ENCODE measurements at places on chromosomes 1 and 21.

DNA sequence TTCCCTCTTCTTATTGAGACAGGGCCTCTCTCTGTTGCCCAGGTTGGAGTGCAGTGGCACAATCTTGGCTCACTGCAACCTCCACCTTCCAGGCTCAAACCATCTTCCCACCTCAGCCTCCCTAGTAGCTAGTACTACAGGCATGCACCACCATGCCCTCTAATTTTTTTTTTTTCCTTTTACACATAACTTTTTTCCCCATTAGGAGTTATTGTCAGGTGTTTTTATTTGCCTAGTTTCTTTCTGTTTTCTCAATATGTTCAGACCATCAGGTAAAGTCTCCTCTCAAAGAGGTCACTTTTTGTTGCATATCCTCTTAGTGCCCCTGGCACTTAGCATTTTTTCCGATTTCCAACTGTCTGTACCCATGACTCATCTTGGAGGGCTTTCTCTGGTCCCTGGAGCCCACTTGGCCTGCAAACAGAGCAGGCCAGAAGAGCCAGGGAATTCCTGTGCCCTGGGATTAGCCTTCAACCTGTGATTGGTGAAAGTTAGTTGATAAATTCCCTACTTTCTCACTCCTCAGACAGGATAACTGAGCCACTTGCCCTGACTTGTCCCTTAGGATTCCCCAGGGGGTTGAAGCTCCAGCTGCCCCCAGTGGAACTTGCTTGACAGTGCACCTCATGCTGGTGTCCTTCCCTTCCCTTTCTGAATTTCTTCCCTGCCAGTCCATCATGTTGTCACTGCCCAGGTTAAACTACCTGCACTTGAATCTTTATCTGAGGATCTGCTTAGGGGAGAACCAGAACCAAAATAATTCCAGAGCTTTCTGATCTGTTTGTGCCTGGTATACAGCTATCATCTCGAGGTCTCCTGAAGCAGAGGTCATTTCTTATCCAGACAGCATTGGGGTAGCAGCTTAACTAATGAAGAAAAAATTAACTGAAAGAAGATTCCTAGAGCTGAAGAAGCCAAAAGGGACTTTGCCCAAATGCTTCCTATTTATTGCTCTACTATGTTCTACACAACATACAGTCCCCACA, 2.4 kb downstream of the NTPCR start:
- DNase-seq: no peak

GRCh38 chr1:170568197-170568596, 36.2 kb downstream of the GORAB start:
- DNase-seq: no peak

DNA sequence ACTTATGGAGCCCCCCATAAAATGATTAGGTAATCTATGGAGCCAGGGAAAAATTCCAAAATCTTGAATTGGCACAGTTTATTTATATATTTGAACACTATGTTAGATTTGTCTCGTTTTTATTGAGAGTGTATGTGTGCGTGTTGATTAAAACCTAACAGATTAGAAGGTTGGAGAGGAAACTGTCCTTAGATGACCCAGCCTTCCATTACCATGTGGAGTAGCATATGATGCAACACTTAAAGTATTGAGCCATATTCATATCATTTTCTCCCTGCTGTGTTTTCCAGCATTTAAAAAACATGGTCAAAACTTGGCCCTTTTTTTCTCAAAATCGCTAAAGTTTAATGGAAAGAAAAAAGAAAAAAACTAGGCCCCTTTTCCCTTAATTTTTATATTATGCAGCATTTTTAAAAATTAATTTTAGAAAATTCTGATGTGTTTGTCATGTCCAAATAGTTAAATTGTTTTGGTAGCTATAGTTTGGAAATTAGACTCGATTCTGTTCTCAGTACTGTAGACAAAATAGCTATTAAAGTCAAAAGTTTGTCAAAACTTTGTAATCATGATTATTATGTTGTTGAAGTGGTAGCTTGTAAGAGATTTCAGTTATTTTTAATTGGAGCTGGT, 2.3 kb downstream of the LRRC8D start:
- DNase-seq: no peak

DNA sequence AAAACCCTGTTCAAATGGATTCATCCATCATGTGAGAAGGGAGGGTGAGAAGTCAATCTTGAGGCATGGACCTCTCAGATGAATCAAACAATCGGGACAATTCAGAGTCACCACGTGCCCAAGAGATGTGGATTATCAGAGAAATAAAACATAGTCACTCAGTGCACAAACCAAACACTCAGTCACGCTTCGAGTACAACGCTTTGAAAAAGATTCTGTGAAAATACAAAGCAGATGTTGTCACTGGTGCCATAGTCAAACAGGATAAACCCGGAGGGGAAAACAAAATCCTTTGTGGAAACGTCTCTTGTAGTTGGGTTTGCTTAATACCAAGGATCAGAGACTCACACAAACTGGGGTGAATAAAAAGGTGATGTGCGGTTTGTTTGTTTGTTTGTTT, 188.4 kb downstream of the RRAGC start:
- no peak for DNase-seq

DNA sequence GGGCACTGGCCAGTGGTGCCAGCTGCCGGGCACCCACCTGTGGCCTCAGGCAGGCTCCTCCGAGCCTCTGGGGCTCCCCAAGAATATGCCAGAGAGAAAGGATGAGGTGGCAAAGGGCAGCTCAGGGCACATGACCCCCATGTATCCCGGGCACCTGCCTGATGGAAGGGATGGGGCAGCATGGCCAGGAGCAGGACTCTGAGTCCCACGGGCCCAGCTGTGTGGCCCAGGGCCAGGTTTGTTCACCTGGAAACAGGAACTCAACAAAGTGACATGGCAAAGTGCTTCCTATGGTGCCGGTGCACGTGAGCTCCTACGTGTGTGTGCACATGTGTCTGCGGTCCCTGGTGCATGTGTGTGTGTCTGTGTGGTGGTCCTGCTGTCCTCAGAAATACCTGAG, 9.5 kb upstream of the GPR153 start:
- no peak for DNase-seq

DNA sequence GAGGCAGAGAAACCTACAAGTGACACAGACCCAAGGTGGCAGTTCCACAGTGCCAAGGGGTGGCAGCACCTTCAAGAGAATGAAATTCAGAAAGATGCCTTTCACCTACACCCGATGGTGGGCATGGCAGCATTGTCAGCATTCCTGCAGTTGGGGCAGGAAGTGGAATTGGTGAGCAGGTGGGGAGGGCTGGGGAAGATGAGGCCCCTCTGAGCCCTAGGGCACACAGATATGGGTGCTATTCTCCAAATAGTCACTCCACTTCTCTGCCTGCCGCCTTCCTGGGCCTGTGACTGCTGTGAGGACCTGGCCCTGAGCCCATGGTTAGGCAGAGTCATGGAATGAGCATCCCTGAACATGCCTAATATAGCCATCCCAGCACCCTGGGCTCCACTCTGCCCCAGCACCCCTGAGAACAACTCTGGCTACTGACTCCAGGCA, 8.3 kb downstream of the SHISA4 start:
- no peak for DNase-seq

GRCh38 chr1:166300767-166301166, 134.0 kb upstream of the FAM78B start:
- no peak for DNase-seq

DNA sequence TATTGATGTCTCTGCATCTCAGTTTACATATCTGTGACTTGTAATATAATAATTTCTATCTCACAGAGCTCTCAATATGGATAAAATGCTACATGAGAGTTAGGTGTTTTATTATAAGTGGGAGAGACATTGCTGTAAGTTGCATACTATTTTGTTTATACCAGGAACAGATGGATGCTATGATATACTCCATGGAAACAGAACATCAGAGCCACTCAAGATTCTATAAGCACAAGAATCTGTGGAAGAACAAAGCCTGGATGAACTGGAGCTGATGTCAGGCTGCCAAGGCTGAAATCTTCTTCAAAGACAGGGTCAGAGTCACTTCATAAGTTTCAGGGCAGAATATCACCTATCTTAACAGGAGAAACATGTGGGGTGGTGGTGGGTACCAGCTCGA, 30.2 kb downstream of the DUSP10 start:
- no peak for DNase-seq

DNA sequence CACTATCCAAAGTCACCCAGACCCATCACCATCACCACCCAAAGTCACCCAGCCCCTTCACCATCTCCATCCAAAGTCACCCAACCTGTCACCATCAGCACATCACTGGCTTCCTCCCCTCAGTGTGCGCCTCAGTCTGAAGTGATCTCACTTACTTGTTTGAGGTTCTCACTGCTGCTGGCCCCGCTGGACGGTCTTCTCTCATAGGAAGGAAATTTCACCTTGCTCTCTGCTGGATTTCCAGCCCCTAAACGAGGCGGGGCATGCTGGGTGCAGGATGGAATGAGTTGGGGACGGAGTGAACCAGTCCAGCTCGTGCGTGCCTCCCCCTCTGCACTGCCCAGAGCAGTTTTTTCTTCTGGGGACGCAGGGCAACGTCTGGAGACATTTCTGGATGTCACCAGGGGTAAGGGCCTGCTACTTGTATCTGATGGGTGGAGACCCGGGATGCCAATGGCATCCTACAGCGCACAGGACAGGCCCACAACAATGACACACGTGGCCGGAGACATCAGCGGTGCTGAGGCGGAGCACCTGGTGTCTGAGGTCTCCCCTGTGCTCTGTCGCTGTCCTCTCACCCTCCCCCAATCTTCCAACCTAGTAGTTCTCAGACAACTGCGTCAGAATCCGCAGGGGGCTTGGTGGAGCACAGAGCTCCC, 38.6 kb downstream of the PDE9A start:
- DNase-seq: no peak

- DNase-seq: no peak
These were observed 9.2 kb upstream of the NBPF11 start for GRCh38 chr1:148161053-148161901.

DNA sequence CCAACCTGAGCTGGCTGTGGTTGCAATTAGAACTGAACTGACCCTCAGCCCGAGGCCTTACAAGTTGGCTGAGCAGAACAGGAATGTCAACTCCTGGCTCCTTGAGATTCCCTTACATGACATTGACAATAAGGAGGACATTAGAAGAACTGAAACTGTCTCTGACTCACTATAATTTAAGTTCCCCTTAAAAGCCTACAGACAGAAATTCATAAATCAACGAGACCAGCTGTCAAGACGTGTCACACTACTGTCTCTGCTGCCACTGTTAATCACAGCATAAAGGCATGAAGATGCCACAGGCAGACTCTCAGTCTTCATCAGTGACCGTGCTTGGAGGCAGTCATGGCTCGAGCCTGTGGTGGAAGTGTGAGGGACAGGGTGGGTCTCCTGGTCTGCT, 168.8 kb downstream of the GABPA start:
- DNase-seq: no peak

- DNase-seq: no peak
These were observed 1359.6 kb downstream of the PLA2G4A start for GRCh38 chr1:188188317-188188716.

GRCh38 chr1:237470712-237471338, 419.9 kb downstream of the ZP4 start:
- no peak for DNase-seq

GRCh38 chr1:230910755-230911117, 42.4 kb upstream of the C1orf198 start:
- no peak for DNase-seq

DNA sequence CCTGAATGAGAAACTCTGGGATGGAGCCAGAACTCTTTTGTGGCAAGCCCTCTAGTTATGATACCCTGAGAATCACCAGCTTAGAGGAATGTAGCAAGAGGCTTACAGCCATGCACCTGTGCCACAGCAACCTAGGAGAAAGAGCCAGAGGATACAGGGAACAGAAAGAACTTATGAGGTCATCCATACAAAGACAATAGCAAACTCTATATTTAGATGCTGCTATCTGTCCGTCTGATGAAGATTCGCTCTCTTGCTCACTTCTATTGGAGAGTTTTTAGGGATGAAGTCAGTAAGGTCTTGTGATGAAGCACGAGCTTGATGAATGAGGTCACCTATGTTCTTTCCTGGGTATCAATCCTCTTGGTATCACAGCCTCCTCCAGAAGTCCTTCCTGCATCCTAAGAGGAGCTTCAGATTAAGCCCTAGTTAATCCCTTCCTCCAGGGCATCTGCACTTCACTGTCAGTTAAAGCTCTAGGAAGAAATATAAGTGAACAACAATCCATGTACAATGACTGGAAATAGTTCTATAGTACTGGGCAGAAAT, 185.6 kb downstream of the DAB1 start:
- no peak for DNase-seq

DNA sequence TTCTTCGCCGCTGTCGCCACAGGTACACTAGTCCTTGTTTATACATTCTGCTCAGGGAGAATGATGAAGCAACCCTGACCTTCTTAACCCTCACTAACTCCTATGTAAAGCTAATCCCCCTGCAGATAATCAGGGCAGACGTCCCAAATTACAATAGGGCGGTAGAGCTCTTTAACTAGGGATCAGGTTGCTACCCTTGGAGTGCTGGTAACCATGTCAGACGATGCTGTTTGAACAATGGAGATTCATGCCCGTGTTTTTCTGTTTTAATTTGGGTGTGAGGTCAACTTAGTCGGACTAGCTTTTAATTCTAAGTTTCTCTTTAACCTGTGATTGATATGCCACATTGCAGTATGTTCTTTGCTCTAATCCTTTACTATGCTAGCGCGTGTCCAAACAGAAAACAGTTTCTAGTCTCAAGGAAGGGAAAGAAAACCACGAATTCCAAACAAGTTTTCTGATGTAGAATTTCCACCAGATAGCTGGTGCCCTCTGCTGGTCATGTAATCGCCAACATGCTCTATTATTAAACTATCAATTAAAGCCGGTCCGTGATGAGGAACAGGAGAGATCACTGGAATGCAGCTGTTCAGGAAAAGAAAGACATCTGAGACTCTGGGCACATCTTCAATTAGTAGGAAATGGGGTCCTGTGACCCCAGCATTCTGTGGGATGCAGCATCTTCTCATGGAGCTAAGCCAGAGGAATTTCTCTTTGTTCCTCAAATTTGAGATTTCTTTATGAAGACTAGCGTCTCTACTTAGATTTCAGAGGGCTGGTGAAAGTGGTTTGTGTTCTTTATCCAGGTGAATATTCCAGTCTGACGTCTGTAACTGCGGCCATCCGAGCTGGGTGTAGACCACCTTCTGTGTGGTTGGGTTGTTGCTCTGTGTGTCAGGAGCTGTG, 18.3 kb upstream of the VAMP3 start:
- no peak for DNase-seq

DNA sequence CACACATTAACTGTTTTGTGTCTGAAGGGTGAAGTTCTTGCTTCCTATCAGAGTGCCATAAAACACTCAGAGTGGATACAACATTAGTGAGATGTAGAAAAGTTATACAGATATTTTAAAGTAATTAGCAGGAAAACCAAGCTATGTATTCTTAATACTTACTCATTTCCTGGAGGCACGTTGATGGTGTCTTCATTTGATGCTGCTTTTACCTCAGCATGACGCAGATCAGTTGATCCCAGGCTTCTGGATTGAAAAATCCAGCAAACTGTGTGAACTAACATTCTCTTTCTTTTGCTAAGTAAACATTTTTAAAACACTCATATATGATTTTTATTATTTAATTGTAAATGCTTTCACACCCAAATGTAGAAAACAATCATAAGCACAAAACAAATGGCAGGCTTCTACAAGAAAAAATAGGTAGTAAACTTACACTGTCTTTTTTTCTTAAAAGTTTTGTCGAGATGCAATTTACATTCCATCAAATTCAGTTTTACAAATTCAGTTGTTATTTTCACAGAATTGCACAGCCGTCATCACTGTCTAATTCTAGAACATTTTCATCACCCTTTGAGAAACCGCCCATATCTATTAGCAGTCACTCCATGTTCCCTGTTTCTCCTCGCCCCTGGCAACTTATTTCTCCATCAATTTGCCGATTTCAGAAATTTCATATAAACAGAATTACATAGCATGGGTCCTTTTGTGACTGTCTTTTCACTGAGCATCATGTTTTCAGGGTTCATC, 198.9 kb downstream of the LRRC7 start:
- no peak for DNase-seq
